ENCODE measurements at places on chromosomes 5 and 9.

DNA sequence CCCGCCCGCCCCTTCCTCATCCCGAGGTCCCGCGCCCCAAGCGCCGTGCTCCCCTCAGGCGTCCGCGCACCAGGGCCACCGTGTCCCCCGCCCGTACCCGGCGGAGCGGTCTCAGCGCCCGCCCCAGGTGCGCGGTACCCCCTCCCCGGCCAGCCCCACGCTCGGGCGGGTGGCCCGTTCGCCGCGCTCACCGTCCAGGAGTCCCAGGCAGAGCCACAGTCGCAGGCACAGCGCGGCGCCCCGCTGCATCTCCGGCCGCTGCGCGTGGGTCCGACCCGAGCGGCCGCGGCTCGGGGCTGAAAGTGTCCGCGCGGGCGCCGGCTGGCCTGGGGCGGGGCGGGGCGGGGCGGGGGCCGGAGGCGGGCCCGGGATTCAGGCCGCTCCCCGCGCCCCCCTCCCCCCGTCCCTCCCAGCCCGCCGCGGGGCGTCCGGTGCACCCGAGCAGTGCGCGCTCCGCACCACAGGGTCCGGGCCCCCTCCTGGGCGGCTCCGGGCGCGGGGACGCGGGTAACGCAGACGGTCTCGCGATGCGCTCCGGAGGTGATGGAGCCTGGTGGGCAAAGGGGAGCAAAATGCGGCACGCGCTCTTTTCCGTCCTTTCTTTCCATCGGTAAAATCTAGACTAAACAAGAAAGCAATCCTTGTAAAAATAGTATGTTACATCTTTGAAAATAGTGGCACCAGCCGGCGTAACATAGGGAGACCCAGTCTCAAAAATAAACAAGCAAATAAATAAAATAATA is at the start of gene FLT4:
FLT4 (minus strand) TSS at position 304 of the 743 bp plus-strand sequence; CDS start at position 249, 55 bp downstream.
- DNase-seq: no peak

DNA sequence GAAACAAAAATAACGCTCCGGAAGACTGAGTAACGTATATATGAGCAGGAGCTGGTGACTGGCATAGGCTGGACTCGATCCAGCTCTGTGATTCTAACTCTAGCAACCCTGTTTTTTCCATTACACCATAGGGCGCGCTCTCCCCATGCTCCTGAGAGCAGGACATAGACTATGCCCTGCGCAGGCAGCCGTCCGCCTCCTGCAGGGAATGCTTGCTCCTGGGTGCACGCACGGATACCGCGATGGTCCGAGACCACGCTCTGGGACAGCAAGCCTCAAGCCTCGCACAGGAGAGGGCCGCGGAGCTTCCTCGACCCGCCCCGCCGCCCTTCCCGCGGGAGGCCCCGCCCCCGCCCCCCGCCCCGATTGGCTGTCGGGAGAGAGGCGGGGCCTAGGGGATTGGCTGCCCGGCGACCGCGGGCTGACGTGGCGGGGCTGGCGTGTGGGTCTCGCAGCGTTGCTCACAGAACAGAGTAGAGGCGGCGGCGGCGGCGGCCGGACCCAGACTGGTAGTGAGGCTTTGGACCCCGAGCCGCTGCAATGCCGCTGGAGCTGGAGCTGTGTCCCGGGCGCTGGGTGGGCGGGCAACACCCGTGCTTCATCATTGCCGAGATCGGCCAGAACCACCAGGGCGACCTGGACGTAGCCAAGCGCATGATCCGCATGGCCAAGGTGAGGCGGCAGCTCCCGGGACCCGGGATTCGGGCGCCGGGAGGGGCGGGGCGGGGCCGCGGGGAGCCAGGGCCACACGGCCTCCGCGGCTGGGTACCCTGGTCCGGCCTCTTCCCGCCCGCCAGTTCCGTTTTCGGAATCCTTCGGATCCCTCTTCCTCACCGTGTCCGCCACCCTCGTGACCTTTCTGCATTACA is at the start of gene NANS:
NANS (plus strand) TSS at position 464 of the 869 bp plus-strand sequence; CDS start at position 541, 77 bp downstream.
- peak; percentile 88 for DNase-seq

- DNase-seq: peak; percentile 14
Observed at GRCh38 chr5:174951151-174951780, 226.9 kb downstream of the MSX2 start.

GRCh38 chr9:121670431-121670830 is 19.0 kb downstream of the DAB2IP start:
- DNase-seq: no peak

DNA sequence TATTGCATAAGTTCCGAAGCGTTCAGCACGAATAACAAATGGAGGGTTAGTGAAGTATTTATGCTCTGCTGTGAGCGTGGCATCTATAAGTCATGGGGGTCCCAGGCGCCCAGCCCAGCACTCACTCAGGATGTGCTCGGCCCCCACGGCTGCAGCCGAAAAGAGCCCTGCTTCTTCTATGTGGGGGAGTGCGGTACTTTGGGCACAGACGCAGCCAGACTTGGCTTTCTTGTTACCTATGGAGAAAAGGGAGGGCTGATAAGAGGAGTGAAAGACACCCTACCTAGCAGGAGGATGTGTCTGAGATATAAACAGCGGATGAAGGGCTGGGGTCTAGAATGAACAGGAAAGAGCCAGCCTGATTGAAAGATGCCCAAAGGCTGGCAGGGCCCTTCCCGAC is 51.4 kb downstream of the MRPL36 start:
- no peak for DNase-seq

DNA sequence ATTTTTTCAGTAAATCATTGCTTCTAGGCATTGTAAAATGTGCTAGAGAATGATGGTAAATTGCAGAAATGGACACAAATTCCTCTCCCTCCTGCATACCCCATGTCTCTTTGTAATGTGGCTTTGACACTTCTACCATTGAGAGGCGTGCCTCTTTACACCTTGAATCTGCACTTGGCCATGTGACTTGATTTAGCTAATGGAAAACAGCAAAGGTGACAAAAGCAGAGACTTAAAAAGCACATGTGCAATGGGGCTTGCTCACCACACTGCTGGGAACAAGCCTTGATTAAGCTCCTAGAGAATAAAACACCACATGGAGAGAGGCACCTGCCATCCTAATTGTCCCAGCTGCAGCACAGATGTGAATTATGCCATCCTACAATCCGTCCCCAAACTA is 69.9 kb upstream of the NAA35 start:
- no peak for DNase-seq

DNA sequence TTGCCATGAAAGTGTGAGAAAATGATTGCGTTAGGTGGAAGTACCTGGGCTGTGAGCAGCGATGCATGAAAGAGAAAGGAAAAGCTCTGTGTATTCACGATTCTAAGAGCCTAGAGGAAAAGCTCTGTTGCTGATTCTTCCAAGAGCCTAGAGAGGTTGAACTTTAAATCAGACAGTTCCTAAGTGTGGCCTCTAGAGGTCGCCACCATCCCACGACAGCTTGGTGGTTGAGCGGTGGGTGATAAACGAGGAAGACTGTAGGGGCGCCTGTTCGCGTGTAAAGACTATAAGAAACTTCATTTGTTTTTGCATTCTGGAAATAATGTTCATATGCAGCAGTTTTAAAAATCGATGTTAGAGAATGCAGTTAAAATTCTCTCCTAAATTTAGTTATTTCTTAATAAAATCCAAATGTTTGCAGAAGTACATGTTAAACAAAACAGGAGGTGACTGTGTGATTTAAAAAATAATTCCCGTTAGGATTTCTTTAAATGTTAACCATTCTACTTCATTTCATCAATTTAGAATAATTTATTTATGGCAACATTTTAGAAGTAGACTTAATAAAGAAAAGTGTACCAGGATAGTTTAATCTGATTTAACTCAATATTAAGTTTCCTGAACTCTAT is 107.7 kb downstream of the TENT4A start:
- DNase-seq: peak; percentile 16

DNA sequence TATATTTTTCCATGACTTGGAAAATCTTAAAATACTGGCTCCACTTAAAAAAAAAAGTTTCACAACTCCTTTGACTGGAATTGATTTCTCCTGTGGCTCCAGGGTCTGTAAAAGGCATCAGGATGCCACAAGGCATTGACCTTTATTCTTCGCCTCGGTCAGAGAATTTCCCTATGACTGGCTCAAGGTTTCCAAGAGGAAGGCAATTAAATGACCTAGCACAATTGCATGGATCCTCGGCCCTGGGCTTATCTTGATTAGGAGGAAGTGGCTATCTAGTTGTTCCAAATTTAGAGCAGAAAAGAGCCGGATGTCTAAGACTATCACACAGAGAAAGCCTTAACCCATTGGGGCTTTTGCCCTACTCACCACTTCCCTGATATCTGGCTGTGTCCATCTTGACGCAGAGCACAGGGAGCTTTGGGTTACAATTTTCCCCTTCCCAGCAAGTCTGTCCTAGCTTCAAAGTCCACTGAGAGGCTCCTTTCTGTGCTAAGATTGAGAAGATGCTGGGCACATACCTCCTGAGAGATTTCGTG is 56.9 kb upstream of the COL15A1 start:
- DNase-seq: no peak

- DNase-seq: no peak
Observed at GRCh38 chr5:148091991-148092964, 28.5 kb downstream of the SPINK5 start.

Data from effector CD4-positive, alpha-beta T cell (primary cell).